Activated CD4-positive, alpha-beta T cell treated with anti-CD3 and anti-CD28 coated beads, Interleukin-2, amount 10 ng/mL, durations not matched to agents 7 days and 5 days (primary cell): ENCODE measurements at places on chromosomes 4 and X. TPM values are rescaled to one million over a fixed set of nuclear protein-coding genes. Genes with fewer than 3 reads are reported as not detected.
A peak's percentile ranks its signal among the peaks of the same experiment; 100 is the strongest.

DNA sequence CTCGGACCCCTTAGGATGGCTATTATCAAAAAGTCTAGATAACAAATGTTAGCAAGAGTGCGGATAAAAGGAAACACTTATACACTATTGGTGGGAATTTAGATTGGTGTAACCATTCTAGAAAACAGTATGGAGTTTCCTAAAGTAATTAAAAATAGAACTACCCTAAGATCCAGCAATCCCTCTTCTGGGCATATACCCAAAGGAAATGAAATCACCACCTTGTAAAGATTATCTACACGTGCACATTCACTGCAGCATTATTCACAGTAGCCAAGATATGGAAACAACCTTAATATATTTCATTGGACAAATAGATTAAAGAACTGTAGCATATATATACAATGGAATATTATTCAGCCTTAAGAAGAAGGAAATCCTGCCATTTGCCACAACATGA is 462.4 kb downstream of the IQCM start:
- no peaks in the 10 kb centered on the region for H3K36me3 ChIP-seq
- H3K4me3 ChIP-seq, result no peak overlapping the region
- H3K27ac ChIP-seq, result no peak overlapping the region

GRCh38 chr4:26780539-26780938 is 80.1 kb upstream of the STIM2 start:
- DNase-seq, result no peak
- peaks cover 2% of the 10 kb centered on the region for H3K4me1 ChIP-seq
- H3K4me3 ChIP-seq, result no peak overlapping the region
- no peaks in the 10 kb centered on the region for H3K27me3 ChIP-seq

GRCh38 chr4:113971706-113972360 is 7.6 kb downstream of the ARSJ start:
- H3K36me3 ChIP-seq, result no peaks in the 10 kb centered on the region
- H3K4me3 ChIP-seq, result no peak overlapping the region
- no peaks in the 10 kb centered on the region for H3K4me1 ChIP-seq
- peaks cover 7% of the 10 kb centered on the region for H3K27me3 ChIP-seq
- DNase-seq, result no peak

- H3K27me3 ChIP-seq, result peaks cover 32% of the 10 kb centered on the region
- no peaks in the 10 kb centered on the region for H3K36me3 ChIP-seq
- no peak overlapping the region for H3K27ac ChIP-seq
- no peak for DNase-seq
- H3K4me3 ChIP-seq, result no peak overlapping the region
- no peaks in the 10 kb centered on the region for H3K4me1 ChIP-seq
Measured at GRCh38 chr4:169254546-169254983, 16.2 kb downstream of the SH3RF1 start.

GRCh38 chr4:160709546-160709945 is 1454.3 kb downstream of the FSTL5 start:
- H3K27me3 ChIP-seq, result no peaks in the 10 kb centered on the region
- H3K36me3 ChIP-seq, result no peaks in the 10 kb centered on the region

Gene AMBN
- not detected for total RNA-seq

GRCh38 chrX:74133156-74133796 is 170.7 kb upstream of the ZCCHC13 start:
- H3K27ac ChIP-seq, result no peak overlapping the region
- no peaks in the 10 kb centered on the region for H3K36me3 ChIP-seq
- H3K4me3 ChIP-seq, result no peak overlapping the region
- H3K27me3 ChIP-seq, result no peaks in the 10 kb centered on the region
- DNase-seq, result peak; percentile 34

- peaks cover 1% of the 10 kb centered on the region for H3K4me1 ChIP-seq
- no peak for DNase-seq
- peaks cover 4% of the 10 kb centered on the region for H3K36me3 ChIP-seq
- H3K4me3 ChIP-seq, result no peak overlapping the region
Measured at GRCh38 chr4:41751449-41752061, 3.0 kb upstream of the PHOX2B start.

Gene PDLIM5
- 26.7 TPM for total RNA-seq

Gene VCX3A
- not detected for total RNA-seq

Gene AGA
- total RNA-seq, result 26.0 TPM

GRCh38 chrX:147119088-147119487 is 304.5 kb upstream of the CXorf51A start:
- DNase-seq, result no peak
- H3K36me3 ChIP-seq, result no peaks in the 10 kb centered on the region
- no peak overlapping the region for H3K27ac ChIP-seq
- no peaks in the 10 kb centered on the region for H3K4me1 ChIP-seq
- H3K27me3 ChIP-seq, result no peaks in the 10 kb centered on the region
- no peak overlapping the region for H3K4me3 ChIP-seq

DNA sequence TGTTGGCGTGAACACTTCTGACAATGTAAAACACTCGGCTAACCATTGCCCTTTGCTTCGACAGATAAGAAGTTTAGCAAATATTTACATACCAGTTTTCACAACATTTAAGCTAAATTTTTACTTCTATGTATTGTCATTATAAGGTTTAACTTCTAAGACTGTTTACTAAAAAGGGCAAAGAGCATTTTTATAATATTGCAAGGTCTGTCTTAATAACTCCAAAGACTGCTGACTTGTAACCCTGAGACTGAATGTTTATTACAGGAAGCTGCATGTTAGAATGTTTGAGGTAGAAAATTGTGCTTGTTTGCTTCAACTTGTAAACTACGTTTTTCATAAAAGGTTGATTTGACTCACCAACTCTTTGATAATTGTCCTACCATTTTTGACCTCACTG is 213.2 kb upstream of the RPS6KA3 start:
- no peak overlapping the region for H3K27ac ChIP-seq
- peaks cover 6% of the 10 kb centered on the region for H3K27me3 ChIP-seq
- no peak overlapping the region for H3K4me3 ChIP-seq
- DNase-seq, result no peak
- no peaks in the 10 kb centered on the region for H3K36me3 ChIP-seq
- H3K4me1 ChIP-seq, result no peaks in the 10 kb centered on the region

Gene SCRG1
- not detected for total RNA-seq

DNA sequence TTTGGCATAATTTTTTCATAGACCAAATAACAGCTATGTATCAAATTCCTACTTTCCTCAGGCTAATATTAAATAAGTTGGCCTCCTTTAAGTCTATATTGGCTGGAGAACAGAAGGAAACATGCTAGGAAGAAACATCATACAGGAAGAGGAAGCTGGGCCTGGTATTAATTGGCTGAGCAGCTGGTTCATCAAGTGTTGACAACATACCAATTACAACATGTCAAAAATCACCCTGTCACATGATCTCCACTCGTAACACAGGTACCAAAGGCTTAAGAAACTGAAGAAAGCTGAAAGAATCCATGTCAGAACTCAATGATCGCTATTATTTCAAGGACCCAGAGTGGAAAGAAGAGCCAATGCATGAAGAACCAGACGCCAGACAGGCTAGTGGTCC is 10.5 kb downstream of the WDFY3 start:
- no peak overlapping the region for H3K27ac ChIP-seq
- H3K27me3 ChIP-seq, result peaks cover 2% of the 10 kb centered on the region
- H3K4me3 ChIP-seq, result no peak overlapping the region
- DNase-seq, result no peak
- H3K4me1 ChIP-seq, result no peaks in the 10 kb centered on the region

Gene VSIG1
- total RNA-seq, result 13.4 TPM

Gene SLC9A7
- total RNA-seq, result 7.4 TPM

- H3K27ac ChIP-seq, result no peak overlapping the region
- H3K27me3 ChIP-seq, result no peaks in the 10 kb centered on the region
- H3K36me3 ChIP-seq, result no peaks in the 10 kb centered on the region
- no peaks in the 10 kb centered on the region for H3K4me1 ChIP-seq
Measured at GRCh38 chr4:126533146-126533805, 1099.5 kb upstream of the INTU start.

DNA sequence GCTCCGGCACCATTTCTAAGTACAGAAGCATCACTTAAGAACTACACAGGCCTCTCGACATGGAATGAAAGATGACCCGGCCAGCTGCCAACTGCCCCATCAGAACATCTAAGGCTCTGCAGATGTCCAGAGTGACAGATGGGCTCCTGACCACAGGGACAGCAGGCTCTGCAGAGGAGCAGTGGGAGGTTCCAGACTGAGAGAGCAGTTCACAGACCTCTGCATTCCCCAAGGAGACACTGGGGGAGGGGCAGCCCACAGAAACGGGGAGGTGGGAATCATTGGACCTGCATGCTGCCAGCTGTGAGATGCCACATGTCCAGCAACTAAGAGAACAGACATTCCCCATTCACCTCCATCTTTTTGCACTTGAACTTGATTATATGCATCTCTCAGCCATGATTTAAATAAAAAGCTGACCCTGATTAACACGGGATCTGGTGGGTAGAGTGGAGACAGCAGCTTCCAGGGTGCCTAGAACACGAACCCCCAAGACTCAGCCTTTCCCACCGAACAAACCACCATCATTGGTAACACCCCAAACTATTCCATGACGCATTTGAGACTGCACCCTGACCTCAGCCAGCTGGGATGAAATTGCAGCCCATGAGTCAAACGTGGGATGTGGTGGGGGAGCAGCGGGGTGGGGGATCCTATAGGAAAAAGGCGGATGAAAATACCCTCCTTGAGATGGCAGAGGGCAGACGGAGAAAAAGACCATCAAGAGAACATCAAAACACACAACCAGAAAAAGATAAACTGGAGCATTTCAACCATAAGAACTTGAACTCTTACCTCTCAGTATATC is 47.2 kb downstream of the AFAP1 start:
- no peak for DNase-seq
- H3K4me3 ChIP-seq, result no peak overlapping the region
- no peak overlapping the region for H3K27ac ChIP-seq
- H3K4me1 ChIP-seq, result peaks cover 2% of the 10 kb centered on the region
- H3K36me3 ChIP-seq, result peaks cover 6% of the 10 kb centered on the region

Gene NSG1
- total RNA-seq, result 11.9 TPM

DNA sequence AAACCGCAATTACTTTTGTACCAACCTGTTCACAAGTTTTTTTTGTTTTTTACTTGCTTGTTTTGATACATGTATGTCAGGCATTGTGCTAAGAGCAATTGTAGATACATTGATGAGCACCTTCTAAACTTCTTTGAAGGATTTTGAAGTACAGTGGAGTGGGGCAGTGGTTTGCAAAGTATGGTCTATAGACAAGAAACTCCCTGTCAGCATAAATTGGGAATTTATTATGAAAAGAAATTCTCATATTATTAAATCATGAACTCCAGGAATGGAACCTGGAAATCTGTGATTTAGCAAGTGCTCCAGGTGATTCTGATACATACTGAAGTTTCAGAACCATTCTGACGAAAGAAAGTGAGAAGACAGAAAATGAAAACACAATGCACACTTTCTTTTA is 733.4 kb downstream of the C4orf33 start:
- no peak overlapping the region for H3K27ac ChIP-seq
- H3K36me3 ChIP-seq, result no peaks in the 10 kb centered on the region
- H3K27me3 ChIP-seq, result no peaks in the 10 kb centered on the region
- no peaks in the 10 kb centered on the region for H3K4me1 ChIP-seq
- no peak overlapping the region for H3K4me3 ChIP-seq

GRCh38 chrX:100512471-100512870 is 72.3 kb upstream of the TNMD start:
- H3K27ac ChIP-seq, result no peak overlapping the region
- no peaks in the 10 kb centered on the region for H3K4me1 ChIP-seq
- no peaks in the 10 kb centered on the region for H3K36me3 ChIP-seq
- no peak for DNase-seq
- peaks cover 1% of the 10 kb centered on the region for H3K27me3 ChIP-seq
- no peak overlapping the region for H3K4me3 ChIP-seq

DNA sequence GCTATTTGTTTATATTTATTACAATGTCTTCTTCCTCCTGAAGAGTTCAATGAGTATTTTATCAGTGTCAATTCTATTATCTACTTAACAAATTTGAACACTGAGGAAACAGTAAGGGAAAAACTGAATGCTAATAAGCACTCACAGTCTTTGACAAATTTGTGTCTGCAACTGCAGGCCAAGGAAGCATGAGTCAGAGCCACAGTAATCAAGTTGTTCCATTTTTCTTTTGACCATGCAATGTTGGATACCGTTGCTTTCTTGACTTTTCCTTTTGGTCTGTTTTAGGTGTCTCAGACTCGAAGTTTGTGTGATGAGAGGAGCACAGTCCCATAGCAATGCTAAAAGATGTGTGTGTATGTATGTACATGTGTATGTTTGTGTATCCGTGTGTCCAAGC is 359.6 kb downstream of the IL1RAPL1 start:
- no peak overlapping the region for H3K4me3 ChIP-seq
- no peaks in the 10 kb centered on the region for H3K27me3 ChIP-seq
- no peak for DNase-seq
- no peaks in the 10 kb centered on the region for H3K36me3 ChIP-seq
- no peaks in the 10 kb centered on the region for H3K4me1 ChIP-seq
- no peak overlapping the region for H3K27ac ChIP-seq

Gene CCDC110
- not detected for total RNA-seq

DNA sequence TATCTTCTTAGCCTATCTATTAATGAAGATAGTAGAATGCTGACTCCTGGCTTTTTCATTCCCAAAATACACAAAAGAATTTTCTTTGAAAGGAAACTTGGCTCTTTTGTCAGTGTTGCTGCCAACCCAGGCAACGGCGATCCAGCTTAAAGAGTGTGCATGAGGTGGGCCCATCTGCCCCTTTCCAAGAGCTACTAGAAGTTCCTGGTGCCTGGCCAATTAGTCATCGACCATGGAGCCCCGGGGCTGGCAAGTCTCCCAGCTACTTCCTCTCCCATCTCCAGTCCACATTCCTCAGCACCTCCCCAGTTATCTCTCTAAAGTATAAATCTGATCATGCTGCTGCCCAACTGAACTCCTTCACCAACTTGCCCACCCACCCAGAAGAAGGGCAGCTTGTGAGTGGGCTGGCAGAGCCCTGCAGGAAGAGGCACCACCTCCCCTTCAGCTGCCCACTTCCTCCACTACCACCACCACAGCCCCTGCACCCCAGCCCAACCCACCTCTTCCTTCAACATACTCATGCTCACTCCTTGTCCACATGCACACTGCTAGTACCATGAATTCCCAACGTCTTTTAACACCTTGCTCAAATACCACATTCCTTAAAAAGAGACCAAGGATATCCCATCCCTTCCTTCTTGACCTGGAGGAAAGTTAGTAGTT is 158.2 kb upstream of the MAP3K15 start:
- no peaks in the 10 kb centered on the region for H3K27me3 ChIP-seq
- peak overlapping the region; percentile 41 for H3K27ac ChIP-seq
- DNase-seq, result no peak
- H3K4me3 ChIP-seq, result no peak overlapping the region
- H3K4me1 ChIP-seq, result peaks cover 37% of the 10 kb centered on the region

Gene CT45A10
- not detected for total RNA-seq

- H3K27me3 ChIP-seq, result no peaks in the 10 kb centered on the region
- H3K36me3 ChIP-seq, result peaks cover 25% of the 10 kb centered on the region
- DNase-seq, result no peak
- H3K27ac ChIP-seq, result peak overlapping the region; percentile 31
- H3K4me3 ChIP-seq, result no peak overlapping the region
- H3K4me1 ChIP-seq, result peaks cover 64% of the 10 kb centered on the region
Measured at GRCh38 chrX:45788941-45789348, 588.3 kb upstream of the DIPK2B start.

Gene FMR1NB
- total RNA-seq, result not detected

- no peak overlapping the region for H3K27ac ChIP-seq
- H3K27me3 ChIP-seq, result no peaks in the 10 kb centered on the region
- H3K4me1 ChIP-seq, result peaks cover 23% of the 10 kb centered on the region
- H3K4me3 ChIP-seq, result no peak overlapping the region
- peaks cover 10% of the 10 kb centered on the region for H3K36me3 ChIP-seq
Measured at GRCh38 chrX:21926527-21927278, 13.8 kb upstream of the SMS start.
